Regular cardiac myocyte (primary cell): ENCODE measurements at places on chromosomes 4 and X. TPM values are rescaled to one million over a fixed set of nuclear protein-coding genes. Genes with fewer than 3 reads are reported as not detected.

The PCDH19 gene
- under 0.01 TPM in 2 replicates for total RNA-seq

The CLGN gene
- under 0.01 and 1.1 TPM in 2 replicates for total RNA-seq

The HAUS3 gene
- 9.0 and 16.7 TPM in 2 replicates for total RNA-seq

The IGSF1 gene
- under 0.01 TPM in 1 of 2 replicates, not detected in the other for total RNA-seq

The RTL3 gene
- 0.19 and 0.28 TPM in 2 replicates for total RNA-seq

The SLC10A4 gene
- 0.28 TPM in 1 of 2 replicates, not detected in the other for total RNA-seq

The CAPN6 gene
- under 0.01 TPM in 1 of 2 replicates, not detected in the other for total RNA-seq

The KIAA0232 gene
- total RNA-seq = 14.2 and 17.8 TPM in 2 replicates
